ENCODE measurements at places on chromosomes 6 and 20.

- DNase-seq, result no peak
Measured at GRCh38 chr6:168333491-168333890, 13.9 kb upstream of the DACT2 start.

- DNase-seq, result no peak
Measured at GRCh38 chr6:87660226-87660911, 41.7 kb downstream of the AKIRIN2 start.

GRCh38 chr6:105994118-105994590 lies 92.0 kb upstream of the PRDM1 start:
- DNase-seq, result peak; percentile 56

GRCh38 chr20:42401613-42402012 lies 783.4 kb upstream of the CHD6 start:
- DNase-seq, result no peak

GRCh38 chr20:22569353-22569752 lies 15.0 kb downstream of the FOXA2 start:
- no peak for DNase-seq

GRCh38 chr6:163675611-163676010 lies 261.1 kb downstream of the QKI start:
- no peak for DNase-seq

DNA sequence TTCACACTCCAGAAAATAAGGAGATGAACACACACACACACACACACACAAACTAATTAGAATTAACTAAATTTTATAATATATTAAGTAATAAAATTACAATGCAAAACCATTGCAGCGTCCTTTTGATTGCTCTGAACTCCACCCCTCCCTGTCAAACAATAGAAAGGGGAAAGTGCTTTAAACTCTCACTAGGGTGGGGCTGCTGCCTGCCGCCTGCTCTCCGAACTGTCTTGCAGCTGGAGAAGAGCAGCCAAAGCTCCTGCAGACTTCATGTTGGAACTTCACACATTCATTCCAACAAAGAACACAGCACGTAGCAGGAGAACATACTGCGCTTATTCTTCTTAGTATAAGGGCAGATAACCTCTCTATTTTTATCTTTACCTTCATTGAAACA lies 83.2 kb downstream of the GCLC start:
- no peak for DNase-seq

DNA sequence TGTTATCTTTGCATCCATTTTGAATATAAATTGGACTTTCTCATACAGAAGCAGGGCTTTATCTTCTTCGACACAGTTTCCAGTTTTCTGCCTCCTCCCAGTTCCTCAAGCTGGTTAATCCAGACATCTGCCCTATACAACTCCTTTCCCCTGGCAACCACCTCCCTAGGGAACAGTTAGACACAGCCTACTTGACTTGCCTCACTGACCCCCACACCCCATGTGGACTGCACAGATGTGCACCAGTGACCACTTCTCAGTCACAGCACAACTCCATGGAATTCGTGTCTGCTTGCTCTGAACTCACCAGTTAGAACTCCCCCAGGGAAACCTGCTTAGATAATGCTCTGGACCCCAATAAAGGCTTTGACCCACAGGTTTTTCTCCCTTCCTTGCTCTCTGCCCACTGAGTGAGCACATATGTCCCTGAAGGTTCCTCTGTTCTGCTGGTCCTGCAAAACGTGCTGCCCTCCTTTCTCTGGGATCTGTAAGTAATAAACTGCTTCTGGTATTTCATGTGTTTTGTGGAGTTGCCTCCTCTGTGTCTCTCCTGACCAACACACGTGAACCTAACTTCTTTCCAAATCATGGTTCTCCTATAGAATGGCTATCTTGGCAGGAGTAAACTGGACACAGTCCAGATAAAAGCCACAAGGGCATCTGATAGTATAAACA lies 351.2 kb downstream of the CD83 start:
- DNase-seq, result no peak

GRCh38 chr6:8085053-8085511 lies 17.3 kb downstream of the EEF1E1 start:
- peak; percentile 45 for DNase-seq

DNA sequence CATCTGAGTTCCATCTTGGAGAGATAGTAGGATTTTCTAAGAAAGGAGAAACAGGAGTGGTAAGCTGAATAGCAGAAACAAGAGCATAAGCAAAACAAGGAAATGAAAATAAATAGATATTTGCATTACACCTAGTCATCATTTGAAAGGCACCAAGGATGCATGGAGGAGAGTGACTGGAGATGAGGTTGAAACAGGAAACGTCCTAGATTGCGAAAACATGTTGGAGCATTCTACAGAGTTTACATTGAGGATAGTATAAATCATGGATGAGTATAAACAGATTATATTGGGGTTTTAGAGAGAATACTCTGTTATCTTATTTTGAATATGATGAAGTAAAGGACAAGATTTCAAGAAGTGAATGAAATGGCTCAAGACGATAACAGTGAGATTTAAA lies 507.3 kb downstream of the EYS start:
- no peak for DNase-seq

Measured in CD4-positive, alpha-beta T cell treated with Interferon alpha-2 for 1 hour (primary cell).